ENCODE measurements at places on chromosomes 12 and 14.

DNA sequence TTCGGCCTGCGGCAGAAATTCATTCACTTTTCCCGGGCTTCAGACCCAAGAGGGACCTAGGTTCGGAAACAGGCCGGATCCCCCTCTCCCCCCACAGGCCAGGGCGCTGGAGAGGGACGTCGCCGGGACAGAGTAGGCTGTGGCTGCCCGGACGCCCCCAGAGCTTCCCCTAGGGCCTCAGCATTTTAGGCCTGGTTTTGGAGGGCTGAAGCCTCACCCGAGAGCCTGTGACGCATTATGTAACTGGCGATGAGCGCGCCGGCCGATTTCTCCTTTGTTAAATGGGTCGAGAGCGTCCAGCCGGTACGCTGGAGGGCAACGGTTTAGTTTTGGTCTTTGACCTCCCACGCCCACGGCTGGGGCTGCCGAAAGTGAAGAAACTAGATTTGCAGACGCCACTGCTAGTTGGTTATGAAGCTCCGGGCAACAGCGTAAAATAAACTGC lies 657 bp downstream of the PEBP1 start:
- peak; percentile 71 for DNase-seq

- no peak for DNase-seq
Measured at GRCh38 chr12:56110571-56110970, 5.9 kb upstream of the RPL41 start.

DNA sequence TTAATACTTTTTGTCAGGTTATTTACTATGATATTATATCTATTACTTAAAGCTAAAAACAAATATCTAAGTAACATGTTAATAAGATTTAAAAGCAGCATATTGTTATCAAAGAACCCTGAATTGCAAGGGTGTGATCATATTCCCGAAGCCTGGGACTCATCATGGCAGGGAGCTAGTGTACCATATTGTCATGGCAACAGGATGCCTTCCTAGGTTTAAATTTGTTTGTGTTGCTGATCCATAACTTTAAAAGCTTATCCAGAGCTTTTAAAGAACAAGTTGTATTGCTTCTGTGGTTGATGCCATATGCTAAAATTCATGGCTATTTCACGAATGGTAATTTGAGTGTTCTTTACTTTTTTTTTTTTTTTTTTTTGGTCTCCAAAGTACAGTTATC lies 500.5 kb downstream of the NAV3 start:
- DNase-seq = no peak

GRCh38 chr14:41235466-41235865 lies 371.2 kb upstream of the LRFN5 start:
- no peak for DNase-seq

DNA sequence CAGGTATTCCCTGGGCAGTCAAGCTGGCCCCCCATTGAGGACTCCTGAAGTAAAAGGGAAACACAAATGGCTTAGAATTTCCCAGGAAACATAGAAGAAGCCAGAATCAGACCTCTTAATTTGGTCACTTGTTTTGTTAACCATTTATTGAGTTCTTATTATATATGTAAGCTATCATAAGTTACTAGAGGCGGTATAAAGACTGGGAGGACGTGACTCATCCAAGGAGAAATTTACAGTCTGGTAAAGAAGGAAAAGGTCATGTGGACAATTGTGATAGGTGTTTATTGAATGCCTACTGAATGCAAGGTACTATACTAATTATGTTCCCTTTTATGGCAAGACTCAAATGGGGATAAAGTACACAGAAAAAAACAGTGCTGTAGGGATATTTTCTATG lies 146.7 kb downstream of the DYRK2 start:
- DNase-seq = no peak

DNA sequence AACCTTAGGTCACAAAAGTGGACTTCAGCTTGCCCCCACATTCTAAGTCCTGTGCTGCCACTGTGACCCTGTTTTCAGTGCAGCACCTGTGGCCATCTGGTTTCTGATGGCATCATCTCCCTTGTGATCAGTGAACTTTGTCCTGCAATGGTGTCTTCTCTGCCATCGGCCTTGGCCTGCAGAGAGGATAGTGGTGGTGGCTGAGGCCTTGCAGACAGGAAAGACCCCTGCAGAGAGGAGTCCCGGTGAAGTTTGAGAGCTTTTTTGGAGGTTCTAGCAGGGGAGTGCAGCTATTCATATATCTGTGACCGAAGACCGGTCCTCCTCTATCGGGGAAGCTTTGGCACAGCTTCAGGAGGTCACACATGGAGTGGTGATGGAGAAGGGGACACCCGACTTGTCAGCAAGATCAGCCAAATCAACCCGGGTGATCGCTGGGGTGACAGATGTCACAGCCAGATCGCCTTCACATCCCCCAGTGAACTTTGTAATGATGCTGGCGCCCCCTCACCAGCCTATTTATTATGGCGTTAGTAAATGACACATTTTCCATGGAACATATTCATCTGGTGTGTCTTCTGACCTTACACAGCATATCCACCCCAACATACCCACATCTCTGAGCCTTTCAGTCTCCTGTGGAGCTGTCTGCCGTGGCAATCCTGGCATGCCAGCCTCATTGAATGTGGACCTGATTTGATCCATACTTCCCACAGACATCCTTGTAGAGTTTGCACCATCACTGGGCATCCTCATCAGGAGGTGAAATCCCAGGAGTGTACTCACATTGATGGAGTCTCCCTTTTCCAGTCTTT lies 136.1 kb downstream of the PAPOLA start:
- DNase-seq = peak; percentile 9
